Right renal cortex interstitium (tissue), 3 donors: ENCODE measurements at places on chromosomes 12 and 14. TPM values are rescaled to one million over a fixed set of nuclear protein-coding genes. Genes with fewer than 3 reads are reported as not detected.

The TSPAN19 gene
- 0.78 TPM for polyA plus RNA-seq

The LPAR5 gene
- polyA plus RNA-seq, result 1.3 TPM

The ANKRD33 gene
- 0.12 TPM for polyA plus RNA-seq

The TC2N gene
- polyA plus RNA-seq, result 10.5 TPM

GRCh38 chr12:47317175-47317915 is 237.6 kb upstream of the AMIGO2 start:
- DNase-seq, result no peak

DNA sequence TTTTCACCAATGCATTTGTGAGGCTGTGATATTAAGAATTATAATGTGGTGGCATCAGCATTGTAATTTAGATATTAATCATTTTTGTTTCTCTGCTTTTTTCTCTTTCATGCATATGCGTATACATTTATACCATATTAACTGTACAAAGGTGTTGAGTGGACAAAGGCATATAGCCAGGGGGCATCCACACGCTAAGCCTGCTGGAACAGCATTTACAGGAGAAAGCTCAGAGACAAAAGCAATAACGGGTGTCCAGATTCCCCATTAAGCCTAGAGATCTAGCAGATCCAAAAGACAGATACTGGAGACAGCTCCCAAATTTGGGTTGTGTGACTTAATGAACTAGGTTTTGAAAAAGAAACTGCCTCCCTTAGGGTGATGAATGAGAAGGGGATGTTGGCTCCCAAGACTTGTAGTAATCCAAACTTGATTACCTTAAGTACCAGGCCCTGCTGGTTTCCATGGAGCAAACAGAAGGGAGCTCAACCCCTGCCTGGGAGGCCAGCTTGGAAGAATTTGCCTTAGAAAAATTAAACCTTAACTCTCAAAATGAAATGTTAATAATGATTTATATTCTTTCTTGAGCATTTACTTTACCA is 181.9 kb downstream of the SLC6A15 start:
- DNase-seq, result no peak

DNA sequence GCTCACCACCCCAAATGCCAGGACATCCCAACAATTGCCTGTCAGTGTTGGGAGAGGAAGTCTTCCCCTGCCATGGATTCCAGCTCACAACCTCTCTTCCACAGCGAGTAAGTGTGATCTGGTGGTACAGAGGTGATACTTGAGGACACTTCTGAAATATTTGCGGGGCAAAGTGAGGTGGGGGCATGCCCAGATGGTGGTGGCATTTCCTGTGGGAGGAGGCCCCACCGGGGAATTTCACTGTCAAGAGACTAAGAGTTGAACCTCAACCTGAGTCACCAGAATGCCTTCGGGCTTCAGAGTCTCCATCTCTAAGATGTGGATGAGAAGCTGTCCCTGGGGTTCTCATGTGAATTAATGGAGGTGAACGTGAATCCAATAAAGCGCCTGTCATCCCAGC is 122.3 kb upstream of the RFLNA start:
- DNase-seq, result no peak
